ENCODE measurements at places on chromosomes 7 and 10.
A peak's percentile ranks its signal among the peaks of the same experiment; 100 is the strongest.

DNA sequence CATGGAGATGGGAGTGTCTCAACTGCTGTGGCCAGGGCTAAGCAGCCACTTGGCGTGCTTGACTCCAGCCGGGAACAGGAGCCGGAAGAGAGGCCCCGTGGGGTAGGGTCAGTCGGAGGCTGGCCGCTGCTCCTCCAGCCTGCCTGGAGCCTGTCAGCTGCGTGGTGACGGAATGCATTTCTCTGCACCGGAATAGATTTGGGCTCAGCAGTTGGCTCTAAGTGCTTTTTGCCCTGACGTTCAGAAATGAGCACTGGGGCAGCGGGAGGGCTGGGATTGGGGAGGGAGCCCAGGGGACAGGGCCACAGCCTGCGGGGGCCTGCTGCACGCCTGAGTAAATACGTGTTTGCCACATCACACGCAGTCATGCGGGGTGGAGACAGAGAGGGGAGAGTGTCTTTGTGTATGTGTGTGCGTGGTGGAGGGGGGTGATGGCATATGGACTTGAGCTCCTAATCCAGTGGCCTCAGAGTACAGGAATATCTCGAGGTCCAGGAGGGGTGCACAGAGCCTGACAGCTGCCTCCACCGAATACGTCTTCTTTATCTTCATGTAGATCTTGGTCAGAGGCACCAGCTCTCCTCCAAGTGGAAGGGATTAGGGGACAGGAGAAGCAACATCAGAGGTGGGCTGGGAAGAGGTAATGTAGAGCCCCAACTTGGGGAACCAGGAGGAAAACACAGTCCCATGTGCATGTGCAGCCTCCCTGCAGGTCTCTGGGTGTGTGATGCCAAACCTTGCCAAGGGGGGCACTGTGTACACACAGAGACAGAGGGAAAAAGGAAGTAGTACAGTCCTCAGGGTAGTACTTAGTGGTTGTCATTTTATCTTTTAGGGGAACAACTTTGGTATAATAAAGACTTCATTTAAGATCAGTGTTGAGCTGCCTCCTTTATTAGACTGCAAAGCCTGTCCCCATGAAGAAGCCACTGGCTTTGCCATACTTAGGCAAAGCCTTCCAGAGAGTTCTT lies 151.4 kb downstream of the CDH23 start:
- DNase-seq, result no peak

DNA sequence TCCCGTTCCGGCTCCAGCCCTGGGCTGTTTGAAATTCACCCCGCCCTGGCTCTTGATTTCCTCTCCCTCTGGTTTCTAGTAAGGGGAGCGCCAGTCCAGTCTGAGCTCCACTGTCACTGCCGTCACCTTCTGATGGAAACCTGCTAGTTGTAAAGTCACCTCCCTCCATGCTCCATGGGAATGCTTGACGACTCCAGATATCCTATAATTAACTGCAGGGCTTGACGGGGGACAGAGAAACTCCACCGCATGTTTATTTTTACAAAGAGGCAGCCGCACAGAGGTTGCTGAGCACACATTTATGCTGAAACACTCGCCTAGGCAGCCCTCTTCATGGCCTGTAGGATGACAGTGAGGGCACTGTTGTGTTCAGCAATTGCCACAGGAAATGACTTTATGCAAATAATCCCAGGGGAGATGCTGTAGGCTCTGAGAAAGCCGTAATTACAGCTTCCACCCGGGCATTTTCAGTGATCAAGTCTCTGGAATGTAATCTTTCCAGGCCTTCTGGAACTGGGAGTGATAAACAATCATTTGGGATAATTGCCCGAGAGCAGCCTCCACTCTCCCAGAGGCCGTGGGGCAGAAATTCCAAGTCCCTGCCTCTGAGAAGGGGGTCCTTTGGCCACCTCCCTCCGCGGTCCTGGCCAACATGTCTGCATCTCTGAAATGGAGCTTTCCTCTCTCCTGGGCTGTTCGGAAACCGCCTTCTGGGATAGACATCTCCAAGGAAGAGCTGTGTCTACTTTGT lies 300.5 kb downstream of the KLF6 start:
- peak; percentile 66 for DNase-seq

DNA sequence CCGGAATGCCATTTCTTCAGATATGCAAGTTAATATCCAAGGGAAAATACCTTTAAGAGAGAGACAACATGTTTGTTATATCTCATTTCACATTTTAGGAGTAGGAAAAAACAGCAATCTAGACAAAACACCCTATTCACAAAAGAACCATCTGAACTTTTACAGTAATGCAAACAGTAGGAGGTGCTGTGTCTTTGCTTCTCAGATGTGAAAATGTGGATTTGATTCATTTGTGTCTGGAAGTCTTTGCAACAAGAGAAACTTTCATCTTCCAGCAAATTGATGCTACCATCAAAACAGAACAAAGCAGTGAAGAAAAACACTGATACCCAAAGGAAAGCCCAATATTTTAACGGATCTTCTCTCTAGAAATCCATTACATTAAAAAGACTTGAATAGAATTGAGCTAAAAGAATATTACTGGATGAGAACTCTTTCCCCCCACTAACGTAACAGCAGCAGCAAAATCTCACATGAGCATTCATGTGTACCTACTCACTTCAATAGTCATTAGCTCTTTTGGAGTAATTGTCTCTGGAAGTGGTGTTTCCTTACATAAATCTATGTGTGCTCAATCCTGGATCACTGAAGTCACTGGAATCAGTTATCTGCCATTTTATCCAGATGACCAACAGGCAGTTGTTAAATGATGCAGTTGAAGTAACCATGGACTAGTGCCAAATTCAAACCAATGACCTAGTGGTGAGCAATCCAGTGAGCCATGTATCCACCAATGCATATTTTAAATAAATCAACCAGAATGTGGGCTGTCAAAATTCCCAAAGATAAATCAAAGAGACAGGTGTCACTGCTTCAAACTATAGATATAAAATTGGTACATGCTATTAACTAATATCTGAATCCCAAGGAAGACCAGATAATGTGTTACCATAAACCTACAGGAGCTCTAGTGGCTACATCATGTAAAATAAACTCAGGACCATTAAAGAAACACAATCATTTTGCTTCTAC lies 1.8 kb downstream of the SEMA3C start:
- DNase-seq, result no peak

DNA sequence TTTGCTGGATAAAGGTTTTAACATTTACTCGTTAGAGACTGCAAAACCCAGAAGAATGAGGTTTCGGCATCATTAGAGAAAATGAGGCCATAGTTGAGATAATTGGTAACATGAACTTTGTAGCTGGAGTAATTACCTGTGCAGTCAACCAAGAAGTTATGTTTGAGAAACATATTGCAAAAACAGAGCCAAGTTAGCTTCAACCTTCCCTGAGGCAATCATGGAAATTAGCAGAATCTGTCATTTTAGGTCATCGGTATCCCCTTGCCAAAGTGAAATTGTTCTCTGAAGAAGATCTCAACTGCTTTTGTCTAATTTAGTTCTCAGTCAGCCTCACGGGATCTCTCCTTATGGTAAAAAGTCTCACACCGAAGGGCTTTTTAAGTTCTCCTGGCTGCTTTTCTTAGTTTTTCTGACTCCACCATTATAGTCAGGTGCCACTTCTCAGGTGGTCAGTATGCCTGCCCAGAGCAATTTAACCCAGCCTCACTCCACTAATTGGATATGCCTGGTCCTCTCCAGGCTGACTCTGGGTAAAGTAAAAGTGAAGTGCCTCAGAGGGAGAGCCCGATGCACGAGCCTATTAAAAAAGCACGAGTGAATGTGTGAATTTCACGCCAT lies 52.5 kb downstream of the NRCAM start:
- peak; percentile 68 for DNase-seq

- no peak for DNase-seq
These were observed 42.7 kb upstream of the TMEM196 start for GRCh38 chr7:19816128-19816527.

- DNase-seq, result no peak
These were observed 13.9 kb downstream of the MMRN2 start for GRCh38 chr10:86943316-86944030.

DNA sequence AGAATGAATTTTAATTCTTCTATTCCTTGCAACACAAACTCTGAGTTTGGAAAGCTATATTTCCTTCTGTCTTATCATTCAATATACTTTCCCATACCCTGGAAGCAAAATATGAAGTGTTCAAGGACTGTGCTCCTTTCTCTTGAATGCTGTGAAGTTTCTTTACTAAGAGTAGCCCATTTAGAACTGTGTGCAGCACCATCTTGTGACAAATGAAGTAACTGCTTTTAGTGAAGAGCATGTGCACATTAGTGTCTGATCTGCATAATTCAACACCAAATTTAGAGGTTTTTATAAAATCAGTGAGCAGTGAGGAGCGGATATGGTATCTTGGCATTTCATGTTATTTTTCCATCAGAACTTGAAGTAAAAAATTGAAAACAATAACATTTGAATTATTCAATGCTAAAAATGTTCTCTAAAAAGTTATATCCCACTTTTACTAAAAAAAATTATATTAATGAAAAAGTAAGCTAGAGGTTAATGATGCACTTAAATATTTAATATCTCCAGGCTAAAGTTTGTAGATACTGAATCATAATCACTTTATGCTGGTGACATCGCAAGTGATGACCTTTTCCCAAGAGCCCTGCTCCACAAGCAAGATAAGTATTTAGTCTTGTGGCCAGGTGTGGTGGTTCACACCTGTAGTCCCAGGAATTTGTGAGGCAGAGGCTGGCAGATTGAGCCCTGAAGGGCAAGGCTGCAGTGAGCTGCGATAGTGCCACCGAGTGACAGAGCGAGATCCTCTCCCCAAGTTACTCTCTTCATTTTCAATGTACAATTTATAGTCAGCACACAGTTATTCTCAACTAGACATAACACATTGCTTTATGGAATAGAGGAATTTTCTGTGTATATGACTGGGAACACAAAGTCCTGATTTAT lies 108.8 kb upstream of the PCLO start:
- DNase-seq, result peak; percentile 40

DNA sequence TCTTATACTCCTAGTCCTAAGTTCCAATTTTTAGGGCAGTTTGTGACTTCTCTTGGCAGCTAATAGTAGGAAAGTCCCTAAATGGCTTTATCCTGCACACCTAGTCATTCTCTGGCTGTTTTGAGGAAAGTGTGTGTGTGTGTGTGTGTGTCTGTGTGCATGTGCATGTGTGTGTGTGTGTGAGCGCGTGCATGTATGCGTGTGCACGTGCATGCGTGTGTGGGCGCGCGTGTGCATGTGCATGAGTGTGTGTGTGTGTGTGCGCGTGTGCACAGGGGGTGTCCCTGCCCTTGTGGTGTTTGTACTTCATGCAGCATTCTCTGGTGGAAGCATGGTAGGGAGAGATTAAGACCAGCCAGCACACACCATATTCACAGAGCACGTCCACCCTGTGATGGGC lies 18.2 kb downstream of the MACROH2A2 start:
- no peak for DNase-seq

DNA sequence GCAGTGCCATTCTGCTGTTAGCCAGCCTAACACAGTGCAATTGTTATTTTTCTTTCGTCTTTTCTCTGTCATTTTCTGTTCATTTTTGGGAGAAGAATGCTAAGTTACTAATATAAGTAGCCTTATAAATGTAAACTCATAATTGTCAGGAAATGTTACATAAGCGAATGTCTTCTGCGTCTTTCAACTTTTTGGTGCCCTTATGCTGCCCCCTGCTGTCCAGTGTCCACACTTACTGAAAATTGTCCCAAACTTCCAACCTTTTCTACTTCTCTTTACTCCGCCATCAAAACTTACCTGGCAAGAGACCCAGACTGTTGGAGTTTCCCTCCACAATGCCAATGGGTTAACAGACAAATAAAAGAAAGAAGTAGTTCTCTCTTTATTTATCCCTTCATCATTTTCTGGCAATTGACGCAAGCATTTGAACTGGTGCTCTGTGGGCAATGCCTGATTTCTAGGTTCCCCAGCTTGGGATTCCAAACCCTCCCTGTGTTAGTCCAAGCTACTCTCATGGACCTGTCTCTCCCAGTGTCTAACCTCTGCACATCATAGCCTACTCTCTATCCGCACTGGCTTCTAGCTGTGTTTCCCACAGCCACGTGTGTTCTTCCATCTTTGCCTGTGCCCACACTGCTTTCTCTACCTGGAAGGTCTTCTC lies 21.0 kb upstream of the EPC1 start:
- peak; percentile 47 for DNase-seq

DNA sequence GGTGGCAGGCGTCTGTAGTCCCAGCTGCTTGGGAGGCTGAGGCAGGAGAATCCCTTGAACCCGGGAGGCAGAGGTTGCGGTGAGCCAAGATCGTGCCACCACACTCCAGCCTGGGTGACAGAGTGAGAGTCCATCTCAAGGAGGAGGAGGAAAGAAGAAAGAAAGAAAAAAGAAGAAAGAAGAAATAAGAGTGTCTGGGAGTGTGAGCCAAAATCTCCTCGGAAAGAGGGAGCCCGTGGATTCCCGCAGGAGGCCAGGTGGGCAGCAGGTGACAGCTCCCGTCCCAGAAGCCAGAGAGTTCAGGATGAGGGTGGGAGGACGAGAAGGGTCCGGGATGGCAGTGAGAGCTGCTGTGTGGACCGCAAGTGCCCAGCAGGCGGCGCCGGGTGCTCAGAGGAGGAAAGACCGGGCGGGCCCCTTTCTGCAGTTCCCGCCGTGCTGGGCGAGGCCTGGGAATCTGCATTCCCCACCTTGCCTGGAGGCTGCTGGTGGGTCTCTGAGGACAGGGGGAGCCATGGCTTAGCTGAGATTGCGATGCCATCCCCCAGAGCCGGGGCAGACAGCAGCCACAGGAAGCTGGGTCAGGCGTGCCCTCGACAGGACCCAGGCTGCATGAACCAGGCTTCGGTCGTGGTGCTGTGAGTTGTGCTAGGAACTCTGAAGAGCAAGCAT lies 17.1 kb upstream of the AMZ1 start:
- peak; percentile 74 for DNase-seq

DNA sequence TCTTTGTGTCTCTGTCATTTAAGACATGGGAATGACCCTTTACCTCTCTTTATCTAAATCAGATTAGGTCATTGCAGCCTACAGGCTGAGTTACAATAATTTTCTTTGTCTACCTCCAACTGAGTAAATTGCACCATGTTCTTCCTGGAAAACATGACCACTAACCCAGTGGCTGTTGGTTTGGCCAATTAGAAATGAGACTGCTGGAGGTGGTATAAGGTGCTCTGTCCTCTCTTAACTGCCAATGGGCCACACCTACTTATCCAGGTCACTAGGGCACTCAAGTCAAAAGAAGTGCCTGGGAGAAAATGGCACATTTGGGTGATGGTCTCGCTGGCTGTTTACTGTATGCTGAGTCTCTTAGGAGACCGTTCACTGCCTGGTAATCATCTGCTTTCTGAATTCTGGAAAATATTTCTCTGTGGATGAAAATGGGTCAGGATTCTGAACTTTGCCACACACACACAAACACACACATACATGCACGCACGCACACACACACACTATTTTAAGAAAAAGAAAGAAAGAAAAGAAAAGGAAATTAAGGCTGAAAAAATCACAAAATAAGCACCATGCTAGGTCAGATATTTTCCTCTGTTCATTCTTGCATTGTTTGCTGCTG lies 16.4 kb downstream of the STAMBPL1 start:
- peak; percentile 69 for DNase-seq

GRCh38 chr10:116014326-116014725 lies 258.7 kb downstream of the GFRA1 start:
- DNase-seq, result no peak

- DNase-seq, result no peak
These were observed 2.0 kb downstream of the TRAPPC14 start for GRCh38 chr7:100156331-100157068.

Data from NCI-H146 (cell line).